ENCODE measurements at places on chromosomes 6 and 20. TPM values are rescaled to one million over a fixed set of nuclear protein-coding genes. Genes with fewer than 3 reads are reported as not detected.

Gene FNDC1
- total RNA-seq: 1.2 TPM

DNA sequence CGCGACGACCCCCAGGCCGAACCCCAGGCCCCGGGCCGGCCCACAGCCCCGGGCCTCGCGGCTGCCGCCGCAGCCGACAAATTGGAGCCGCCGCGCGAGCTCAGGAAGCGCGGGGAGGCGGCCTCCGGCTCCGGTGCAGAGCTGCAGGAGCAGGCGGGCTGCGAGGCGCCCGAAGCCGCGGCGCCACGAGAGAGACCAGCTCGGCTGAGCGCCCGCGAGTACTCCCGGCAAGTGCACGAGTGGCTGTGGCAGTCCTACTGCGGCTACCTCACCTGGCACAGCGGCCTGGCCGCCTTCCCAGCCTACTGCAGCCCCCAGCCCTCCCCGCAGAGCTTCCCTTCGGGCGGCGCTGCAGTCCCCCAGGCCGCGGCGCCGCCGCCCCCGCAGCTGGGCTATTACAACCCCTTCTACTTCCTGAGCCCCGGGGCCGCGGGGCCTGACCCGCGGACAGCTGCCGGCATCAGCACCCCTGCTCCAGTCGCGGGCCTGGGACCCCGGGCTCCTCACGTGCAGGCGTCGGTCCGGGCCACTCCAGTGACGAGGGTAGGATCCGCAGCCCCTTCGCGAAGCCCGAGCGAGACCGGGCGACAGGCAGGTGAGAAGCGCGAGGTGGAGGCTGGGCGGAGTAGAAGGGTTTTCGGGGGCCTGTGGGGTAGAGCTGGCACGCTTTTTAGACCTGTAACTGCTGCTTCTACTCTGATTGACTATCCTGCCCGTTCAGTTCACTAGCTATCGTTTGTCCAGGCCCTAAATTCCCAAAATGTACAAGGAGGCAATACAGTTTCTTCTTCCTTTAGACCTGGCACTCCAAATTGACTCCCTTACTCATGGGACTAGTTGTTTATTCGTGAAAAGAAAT is 654 bp downstream of the FAM8A1 start:
- DNase-seq: peak; percentile 90

Gene CALHM5
- 2.8 TPM for total RNA-seq

Gene ELOVL4
- 0.58 TPM for total RNA-seq

- no peak for DNase-seq
Measured at GRCh38 chr20:48995589-48995988, 50.5 kb upstream of the CSE1L start.

Gene SYNCRIP
- 98.4 TPM for total RNA-seq

- no peak for DNase-seq
Measured at GRCh38 chr6:35737413-35738211, 780 bp downstream of the ARMC12 start.

Gene HAO1
- not detected for total RNA-seq

Gene SLC17A4
- 0.10 TPM for total RNA-seq

GRCh38 chr6:143743301-143744166 is 65.8 kb downstream of the PHACTR2 start:
- no peak for DNase-seq

Gene TMEM151B
- total RNA-seq: not detected

Gene TCEA2
- total RNA-seq: 42.5 TPM

GRCh38 chr6:82270881-82271635 is 23.5 kb upstream of the IBTK start:
- DNase-seq: no peak

Gene LRFN2
- not detected for total RNA-seq

DNA sequence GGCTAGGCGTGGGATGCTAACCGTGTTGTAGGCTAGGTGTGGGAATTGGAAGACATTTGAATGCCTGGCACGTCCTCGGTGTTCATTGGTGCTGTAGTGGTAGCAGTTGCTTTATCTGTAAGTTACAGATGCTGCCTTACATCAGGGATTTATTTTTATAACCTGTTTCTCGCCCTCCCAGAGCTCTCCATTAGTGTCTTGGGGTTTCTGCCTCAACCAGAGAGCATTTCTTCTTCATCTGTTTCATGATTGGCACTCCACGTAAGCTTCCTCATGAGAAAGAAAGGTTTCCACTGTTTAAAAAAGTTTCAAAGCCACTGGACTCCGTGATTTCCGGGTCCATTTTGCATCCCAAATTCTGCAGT is 9.0 kb downstream of the IGF2R start:
- DNase-seq: no peak

DNA sequence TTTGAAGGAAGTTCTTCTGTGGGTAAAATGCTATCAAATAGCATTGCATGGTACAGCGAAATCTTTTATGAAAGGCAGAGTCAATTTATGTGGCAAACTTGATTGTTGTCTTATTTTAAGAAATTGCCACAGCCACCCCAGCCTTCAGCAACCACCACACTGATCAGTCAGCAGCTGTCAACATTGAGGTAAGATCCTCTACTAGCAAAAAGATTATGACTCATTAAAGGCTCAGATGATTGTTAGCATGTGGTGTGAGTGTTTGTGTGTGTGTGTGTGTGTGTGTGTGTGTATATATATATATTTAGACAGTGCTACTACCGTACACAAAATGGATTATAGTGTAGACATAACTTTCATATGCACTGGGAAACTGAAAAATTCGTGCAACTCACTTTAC is 27.8 kb downstream of the LRRN4 start:
- DNase-seq: no peak

Gene RSPO4
- not detected for total RNA-seq

Gene KCNG1
- 0.19 TPM for total RNA-seq

Gene ASIP
- total RNA-seq: not detected

- DNase-seq: no peak
Measured at GRCh38 chr6:36268478-36269275, 1.2 kb upstream of the PNPLA1 start.

DNA sequence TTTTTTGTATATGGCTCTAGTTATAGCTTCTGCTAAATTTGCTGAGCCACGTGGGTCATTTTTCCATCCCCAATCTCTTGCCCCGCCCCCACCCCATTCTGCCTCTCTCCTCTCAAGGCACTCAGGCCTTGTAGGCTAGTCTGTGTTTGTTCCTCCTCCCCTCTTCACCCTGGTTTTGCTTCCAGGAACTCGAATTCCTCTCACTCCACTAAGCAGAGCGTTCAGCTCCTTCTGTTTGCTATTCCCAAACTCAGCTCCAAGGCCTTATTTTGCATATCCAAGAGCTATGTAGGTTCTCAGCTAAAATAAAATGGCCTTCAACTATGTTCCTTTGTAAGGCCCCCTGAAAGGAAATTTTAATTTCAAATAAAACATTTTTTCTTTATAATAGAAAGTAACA is 1293.7 kb downstream of the EPHA7 start:
- DNase-seq: no peak

DNA sequence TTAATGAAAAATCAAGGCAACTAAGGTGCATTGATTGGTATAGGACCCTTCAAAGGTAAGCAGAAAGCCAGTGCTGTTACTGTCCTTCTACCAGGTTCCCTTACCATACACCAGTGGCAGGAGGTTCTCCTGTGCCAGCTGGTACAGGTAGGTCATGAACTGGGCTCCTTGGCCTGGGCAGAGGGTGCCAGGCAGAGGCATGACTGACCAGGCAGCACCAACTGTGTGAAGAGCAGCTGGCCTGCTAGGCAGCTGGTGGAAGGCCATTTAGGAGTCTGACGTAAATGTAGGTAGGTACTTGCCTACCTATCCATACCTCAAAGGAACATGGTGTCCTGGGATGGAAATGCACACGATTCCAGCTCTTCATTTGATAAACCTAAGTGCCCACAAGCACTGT is 23.3 kb downstream of the PCNA start:
- peak; percentile 57 for DNase-seq

Gene ALDH8A1
- total RNA-seq: 1.1 TPM

Gene SYNDIG1
- 0.77 TPM for total RNA-seq

DNA sequence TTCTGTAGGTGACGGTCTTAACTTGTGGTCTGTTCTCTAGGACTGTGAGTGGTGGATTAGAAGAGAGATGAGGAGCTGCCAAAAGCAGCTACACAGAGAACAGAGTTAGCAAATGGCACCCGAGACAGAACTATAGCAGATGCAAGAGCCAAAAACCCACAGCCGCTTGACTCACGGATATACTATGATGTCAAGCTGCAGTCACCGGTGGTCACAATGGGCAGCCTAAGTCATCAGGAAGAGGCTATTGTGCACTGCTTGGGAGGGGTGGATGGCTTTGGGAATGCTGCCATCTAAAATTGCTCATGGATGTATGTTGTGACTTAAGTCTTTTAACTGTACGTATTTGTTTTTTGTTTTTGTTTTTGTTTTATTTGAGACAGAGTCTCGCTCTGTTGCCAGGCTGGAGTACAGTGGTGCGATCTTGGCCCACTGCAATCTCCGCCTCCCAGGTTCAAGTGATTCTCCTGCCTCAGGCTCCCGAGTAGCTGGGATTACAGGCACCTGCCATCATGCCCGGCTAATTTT is at the start of gene GTSF1L:
Gene GTSF1L, minus strand, starts transcription at position 192 of the 528 bp plus-strand sequence. CDS start 308 bp downstream, outside the sequence.
- DNase-seq: no peak

DNA sequence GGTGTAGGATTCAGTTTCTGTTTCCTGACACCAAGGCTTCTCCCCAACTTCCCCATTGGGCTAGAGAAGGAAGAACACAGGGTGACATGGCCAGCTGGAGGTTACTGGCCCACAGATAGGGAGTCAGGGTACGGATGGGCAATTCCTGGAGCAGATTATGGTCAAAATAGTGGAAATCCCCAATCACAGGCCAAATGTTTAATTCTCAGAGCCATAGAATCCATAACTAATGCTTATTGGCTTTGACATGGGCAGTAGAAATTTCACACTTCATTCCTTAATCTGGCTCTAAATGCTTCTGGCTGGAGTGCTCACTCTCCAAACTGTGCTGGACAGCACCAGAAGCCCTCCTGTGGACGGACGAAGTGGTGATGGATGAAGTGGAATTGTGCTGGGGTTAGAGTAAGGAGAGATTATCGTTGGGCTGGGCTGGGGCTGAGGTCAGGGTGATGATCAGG is 887 bp downstream of the SIGLEC1 start:
- no peak for DNase-seq

GRCh38 chr20:16710781-16711180 is 19.0 kb upstream of the SNRPB2 start:
- DNase-seq: no peak

Gene CDK19
- total RNA-seq: 11.9 TPM

- DNase-seq: no peak
Measured at GRCh38 chr6:1593286-1593957, 16.3 kb upstream of the FOXC1 start.

DNA sequence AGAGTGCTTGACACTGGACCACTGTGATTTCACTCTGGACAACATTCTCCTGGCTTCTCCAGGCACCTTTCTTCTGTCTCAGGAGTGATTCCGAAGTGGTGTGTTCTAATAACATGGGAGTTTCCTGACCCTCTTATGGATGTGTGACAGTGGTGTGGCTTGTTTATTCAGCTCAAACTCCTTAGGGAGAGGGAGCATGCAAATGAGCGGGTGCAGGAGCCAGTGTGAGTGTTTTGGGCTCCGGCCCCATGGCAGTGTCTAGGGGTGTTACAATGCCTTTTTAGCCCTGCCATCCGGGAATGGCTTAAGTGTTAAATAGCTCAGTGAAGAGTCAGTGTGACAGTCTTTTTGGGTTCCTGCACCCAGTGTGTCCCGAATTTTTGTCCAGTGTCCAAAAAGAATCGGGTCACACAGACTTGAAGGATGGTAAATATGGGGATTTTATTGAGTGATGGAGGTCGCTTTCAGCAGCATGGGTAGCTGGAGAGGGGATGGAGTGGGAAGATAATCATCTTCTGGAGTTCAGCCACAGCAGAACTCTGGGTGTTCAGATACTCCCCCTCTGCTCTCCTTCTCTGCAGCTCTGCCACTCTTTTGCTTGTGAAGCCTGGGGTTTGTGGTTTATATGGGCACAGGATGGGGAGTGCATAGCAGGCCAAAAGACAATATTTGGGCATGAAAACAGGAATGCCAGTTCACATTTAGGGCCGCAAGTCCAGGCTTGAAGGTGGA is 928.9 kb upstream of the CITED2 start:
- DNase-seq: no peak

- no peak for DNase-seq
Measured at GRCh38 chr6:35388772-35389352, 46.5 kb downstream of the PPARD start.

DNA sequence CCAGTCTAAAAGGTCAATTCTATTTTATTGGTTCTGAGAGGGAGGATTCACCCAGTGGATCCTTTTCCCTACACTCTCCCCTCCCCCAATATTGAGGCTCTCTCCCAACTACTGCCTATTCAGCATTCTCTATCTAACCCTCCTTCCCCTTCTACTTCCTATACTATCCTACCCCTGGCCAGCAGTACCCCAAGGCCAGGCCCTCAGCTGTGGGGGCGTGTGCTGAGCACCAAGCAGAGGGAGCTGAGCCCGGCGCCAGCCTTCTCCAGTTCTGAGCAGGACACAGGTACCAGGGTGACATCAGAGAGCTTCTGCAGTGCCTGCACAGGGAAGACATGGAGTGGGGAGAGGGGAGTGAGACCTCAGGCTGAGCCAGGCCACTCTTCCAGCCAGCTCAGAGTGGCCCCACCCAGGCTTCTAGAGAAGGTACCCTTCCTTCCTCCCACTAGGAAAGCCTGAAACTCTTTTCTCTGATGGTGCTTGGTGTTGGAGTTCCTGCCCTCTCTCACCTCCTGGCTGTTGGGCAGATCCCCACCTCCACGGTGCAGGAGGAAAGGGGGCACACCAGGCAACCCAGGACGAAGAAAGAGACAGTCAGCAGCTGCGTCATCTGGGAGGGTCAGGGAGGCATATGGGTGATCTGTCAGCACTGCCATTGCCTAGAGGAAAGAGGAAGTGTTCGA is 1.9 kb downstream of the DDAH2 start:
- DNase-seq: no peak

- no peak for DNase-seq
Measured at GRCh38 chr20:472889-473292, 10.6 kb upstream of the TBC1D20 start.

Gene FOXF2
- 2.7 TPM for total RNA-seq
